NK-92 treated with Interleukin-12 subunit alpha and Interleukin-12 subunit beta, amount 100 ng/mL, for 24 hours (cell line): ENCODE measurements at places on chromosomes 1 and 21.

- no peak for DNase-seq
These were observed 202.7 kb upstream of the SNX7 start for GRCh38 chr1:98458511-98459485.

DNA sequence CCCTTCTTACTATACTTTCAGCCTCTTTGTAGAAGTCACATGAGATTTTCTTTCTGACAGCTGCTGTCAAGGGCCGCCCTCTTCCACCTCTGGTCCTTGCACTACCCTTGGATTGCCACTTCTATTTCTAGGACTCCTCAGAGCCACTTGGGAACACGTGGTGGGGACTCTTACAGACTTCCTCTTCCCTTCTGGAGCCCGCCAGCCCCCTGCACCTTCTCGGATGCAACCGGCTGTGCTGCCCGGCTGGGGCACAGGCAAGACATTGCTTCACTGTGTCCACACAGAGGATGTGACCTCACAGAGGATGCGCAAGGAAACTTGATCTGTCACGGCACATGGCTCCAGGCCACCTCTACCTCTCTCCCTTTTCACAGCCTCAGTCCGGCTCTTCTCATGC, 2.4 kb upstream of the IKBKE start:
- DNase-seq: no peak

DNA sequence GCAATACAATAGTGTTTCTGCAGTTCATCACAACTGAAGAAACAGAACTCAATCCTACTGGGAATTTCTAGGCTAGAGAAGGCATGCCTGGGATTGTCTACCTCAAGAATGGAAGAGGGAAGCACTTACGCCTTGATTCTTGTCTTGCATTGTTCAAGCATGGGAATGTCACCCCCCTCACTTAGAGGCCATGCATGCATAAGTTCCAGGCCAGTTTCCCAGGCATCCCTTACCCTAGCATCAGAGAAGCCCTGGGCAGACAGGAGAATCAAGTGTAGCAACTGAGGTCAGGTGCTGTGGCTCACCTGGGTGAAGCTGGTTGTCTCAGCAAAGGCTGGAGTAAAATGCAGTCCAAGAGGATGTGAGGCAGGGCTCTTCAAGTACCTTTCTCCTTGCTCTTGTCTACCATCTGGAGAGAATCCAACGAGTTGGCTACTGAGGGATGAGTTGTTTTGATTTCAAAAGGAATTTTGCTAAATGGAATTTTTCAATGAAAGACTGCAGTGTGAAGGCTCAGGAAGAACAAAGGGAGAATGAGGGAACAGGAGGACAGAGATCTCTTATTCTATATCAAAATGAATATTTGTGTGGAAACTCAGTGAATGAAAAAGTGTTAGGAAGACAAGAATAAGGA, 174.3 kb downstream of the NEK7 start:
- no peak for DNase-seq

DNA sequence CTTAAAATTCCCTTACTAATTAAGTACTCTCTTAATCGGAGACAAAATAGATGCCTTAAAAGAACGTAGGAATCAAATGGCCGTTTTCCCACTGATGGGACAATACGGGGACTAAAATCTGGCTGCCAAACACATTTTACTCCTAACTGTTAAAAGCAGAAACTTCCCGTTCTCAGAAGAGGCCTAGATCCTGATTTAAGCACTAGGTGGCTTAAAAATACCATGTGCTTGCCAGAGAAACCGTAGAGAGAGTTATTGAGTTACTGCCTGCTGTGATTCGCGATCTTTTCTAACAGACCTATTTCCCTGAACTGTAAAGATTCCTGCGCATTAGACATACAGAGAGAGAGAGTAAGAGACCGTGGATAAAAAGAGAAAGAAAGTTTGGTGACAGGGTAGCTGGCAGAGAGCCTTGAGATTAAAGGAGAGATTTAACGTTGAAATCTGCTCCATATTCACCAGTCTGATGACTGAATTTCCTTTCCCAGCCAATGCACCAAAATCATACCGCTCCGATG, 54.4 kb upstream of the STUM start:
- no peak for DNase-seq

GRCh38 chr1:202349206-202349928, 868 bp downstream of the PPP1R12B start:
- no peak for DNase-seq

GRCh38 chr1:85376356-85376755, 88.6 kb downstream of the DDAH1 start:
- DNase-seq: no peak

GRCh38 chr1:55214212-55214933, 791 bp downstream of the USP24 start:
- peak; percentile 15 for DNase-seq

DNA sequence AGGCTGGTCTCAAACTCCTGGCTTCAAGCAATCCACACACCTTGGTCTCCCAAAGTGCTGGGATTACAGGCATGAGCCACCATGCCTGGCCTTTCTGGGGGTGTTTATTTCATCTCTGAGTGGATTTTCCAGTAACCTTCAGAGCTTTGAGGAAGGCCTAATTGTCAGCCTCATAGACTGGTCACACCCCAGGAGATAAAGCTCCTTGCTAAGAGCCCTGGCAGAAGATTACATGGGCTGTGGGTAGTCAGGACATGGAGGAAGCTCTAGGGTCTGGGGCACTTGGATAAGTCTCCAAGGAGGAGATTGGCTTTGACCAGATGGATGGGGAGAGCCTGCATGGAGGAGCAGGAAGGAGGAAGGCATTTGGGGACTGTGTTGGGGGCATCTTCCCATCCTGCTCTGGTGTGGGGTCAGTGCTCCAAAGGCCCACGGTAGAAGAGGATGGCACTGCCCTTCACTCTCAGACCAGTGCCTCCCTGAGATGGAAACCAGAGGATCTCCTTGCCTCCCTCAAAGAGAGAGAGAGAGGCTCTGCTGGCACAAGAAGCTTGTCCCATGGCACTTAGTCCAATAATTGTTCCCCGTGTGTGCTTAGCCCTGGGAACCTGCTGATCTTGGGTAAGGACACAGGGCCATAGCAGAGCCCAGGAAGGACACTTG, 14.7 kb upstream of the GSTM4 start:
- no peak for DNase-seq

DNA sequence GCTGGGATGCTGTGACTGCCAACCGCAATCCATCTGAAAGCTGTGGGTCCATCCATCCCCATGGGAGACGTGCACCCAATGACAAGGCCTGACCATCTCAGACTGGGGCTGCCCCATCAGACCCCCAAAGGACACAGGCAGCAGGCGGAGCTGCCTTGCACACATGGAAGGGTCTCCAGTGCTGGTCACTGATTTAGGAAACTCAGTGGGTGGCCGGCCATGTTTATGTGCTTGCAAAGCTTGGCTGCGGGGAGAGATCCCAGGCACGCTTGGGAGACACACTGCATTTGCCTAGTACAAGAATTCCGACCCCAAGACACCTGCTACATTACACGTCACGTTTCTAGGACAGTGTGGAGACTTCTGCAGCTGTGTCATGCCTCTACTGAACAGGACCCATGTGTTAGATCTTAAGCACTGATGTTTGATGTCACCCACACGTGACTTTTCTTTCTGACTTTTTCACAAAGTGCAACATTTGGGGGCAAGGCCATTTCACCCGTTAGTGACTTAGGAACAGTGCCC, 181.4 kb downstream of the CLIC6 start:
- no peak for DNase-seq

DNA sequence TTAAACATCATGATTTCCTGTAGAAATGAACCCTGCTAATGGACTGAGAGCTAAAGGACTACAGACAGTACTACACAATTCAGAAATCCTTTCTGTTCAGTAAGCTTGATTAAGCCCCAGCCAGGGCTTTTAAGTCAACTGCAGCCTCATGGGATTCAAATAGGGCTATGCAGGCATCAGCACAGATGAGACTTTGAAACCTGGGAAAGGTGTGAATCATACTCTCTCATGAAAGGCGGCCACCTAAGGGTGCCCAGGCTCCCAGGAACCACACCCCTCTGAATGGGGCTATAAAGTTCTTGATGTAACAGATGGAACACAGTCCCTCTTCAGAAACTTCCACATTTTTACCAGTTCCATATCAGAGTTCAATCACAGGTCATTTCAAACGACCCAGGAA, 7.6 kb downstream of the SIPA1L2 start:
- DNase-seq: no peak

DNA sequence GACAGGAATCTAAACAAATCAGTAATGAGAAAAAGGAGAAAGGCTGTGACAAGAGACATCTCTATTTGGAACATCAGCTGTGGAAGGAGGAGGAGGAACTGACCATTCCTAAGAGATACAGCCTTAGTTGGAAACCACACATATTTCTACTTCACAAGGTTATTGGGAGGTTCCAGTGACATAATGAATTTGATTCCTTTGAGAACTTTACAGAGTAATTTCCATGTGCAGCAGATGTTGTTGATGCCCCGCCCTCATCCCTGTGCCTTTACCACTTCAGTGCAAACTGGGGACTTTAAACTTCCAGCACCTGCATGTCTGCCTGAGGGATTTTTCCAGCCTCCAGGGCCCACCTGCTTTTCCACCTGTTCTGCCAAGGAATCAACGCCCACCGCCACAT, 9.3 kb upstream of the ST6GALNAC5 start:
- DNase-seq: no peak

DNA sequence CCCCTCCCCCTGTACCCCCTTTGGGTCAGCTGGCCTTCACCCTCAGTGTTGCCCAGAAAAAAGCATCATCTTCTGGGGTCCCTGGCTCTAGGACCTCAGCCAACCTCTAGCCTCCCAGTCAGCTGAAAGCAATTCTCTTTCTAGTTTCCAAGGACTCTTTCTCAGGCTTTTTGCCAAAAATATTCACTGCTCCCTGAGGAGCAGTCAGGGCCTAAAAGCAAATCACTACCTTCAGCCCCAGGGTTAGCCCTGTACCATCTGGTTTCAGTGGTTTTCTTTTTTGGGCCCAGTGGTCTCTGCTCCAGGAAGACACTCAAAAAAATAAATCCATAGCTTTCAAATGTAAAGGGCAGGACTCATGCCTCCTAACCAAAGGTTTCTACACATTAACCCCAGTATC, 3.1 kb upstream of the LMOD1 start:
- no peak for DNase-seq

- no peak for DNase-seq
These were observed 7.5 kb upstream of the TP53BP2 start for GRCh38 chr1:223853275-223853674.

- no peak for DNase-seq
These were observed 7.0 kb upstream of the COL8A2 start for GRCh38 chr1:36132029-36132428.

GRCh38 chr1:47835409-47835808, 161.8 kb downstream of the TRABD2B start:
- no peak for DNase-seq

- no peak for DNase-seq
These were observed 7.0 kb upstream of the ANGPTL1 start for GRCh38 chr1:178877896-178878295.

- DNase-seq: no peak
These were observed 15.4 kb downstream of the MPZL1 start for GRCh38 chr1:167737169-167737568.

DNA sequence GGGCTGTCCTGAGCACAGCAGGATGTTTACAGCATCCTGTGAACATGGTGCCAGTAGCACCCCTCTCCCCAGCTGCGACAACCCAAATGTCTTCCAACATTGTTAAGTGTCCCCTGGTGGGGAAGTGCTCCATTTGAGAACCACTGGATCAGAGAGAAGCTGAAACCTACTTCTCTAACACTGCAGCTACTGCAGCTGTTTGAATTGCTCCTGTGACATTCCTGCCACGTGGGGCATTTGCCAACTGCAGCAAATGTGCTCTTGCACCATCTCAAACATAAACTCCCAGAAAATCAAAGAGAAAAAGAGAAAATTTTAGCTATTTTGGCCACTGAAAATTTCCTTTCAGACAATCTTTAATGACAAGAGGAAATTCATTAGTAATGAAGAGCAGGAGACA, 11.0 kb downstream of the SLC2A5 start:
- DNase-seq: no peak

- peak; percentile 67 for DNase-seq
These were observed 1.2 kb downstream of the RUNX3 start for GRCh38 chr1:24928689-24929397.

DNA sequence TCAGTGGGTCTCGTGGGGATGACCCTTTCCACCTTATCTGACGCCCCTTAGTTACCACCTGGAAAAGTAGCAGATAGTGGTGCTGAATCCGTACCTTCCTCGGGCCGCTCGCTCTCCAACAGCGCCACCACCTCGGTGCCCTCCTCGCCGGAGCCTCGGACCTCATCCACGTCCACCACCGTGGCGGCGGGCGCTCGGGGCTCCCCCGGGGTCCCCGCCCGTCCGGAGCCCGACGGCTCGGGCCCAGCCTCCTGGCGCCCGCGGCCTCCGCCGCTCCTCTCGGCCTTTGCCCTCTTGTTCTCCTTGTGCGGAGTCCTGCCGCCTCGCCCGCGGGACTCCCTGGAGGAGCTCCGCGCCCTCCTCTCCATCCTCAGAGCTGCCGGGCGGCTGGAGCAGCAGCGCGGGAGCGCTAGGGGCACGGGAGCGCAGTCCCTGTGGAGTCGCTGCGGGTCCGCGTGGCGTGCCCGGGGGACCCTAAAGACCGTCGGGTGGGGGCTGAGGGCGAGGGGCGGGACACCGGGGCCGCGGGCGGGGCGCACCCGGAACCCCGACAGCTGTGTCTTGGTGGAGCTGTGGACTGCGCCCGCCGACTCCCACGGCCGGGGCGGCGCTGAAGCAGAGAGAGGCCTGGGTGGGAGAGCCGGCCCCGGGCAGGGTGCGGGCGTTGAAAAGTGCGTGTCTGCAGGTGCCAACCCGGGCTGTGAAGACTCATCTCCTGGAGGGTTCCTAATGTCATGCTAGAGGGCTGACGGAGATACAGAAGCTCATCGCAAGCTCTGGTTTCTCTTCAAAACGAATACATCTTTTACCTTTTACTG, at the start of gene NPHS2:
Gene NPHS2 (minus strand): TSS at position 452 of the 818 bp plus-strand sequence. CDS start 84 bp downstream, at position 368.
- no peak for DNase-seq

- no peak for DNase-seq
These were observed 13.9 kb upstream of the OLIG1 start for GRCh38 chr21:33055991-33056390.

DNA sequence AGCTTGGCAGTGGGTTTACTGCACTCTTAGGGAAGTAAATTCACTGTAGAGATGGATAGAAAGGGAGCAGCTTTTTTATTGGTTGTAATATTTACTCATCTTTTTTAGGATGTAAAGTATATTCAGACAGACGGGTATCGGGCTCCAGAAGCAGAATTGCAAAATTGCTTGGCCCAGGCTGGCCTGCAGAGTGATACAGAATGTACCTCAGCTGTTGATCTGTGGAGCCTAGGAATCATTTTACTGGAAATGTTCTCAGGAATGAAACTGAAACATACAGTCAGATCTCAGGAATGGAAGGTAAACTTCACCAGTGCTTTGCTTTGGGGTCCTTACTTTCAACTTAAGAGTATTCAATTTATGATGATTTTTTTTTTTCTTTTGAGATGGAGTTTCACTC, 3.2 kb downstream of the UHMK1 start:
- DNase-seq: no peak

GRCh38 chr1:220878191-220879075, 810 bp upstream of the HLX start:
- no peak for DNase-seq

- DNase-seq: no peak
These were observed 220.5 kb downstream of the CENPF start for GRCh38 chr1:214823311-214824117.
